ENCODE measurements at places on chromosomes 5 and 9.

GRCh38 chr5:136726506-136726905, 361.2 kb upstream of the TRPC7 start:
- DNase-seq: no peak

DNA sequence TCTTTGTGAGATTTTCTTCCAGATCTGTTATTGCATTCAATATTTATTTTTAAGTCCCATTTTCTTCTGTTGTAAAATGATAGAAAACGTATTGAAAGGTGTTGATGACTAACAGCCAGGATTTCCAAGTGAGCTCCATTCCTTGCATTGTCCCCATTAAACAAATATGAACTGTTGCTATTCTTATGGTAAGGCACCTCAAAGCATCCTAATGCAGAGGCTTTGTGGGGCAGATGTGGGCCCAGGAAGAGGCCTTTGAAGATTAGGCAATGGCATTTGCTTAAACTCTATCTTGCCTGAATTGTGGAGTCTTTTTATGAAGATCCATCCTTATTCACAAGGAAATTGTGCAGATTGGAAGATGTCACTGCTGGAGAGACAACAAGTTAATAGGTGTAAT, 38.9 kb downstream of the NTRK2 start:
- no peak for DNase-seq

DNA sequence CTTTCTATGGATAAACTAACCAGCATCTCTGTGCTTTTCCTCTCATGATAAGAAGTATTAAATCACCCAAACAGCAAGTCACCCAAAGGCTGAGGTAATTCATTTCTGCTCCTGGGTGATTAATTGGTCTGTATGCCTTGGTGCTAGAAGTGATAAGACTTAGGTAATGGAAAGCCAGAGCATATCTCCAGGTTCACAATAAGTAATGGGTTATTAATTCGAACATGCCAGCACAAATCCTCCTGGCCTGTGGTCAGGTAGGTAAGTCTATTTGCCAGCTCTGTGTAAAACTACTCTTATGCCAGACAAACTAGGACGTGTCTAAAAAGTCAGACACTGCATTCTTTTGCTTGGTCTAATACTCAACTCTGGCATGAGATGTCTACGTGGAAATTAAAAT, 11.2 kb upstream of the ENC1 start:
- no peak for DNase-seq

- DNase-seq: no peak
Measured at GRCh38 chr5:99817796-99818195, 717.4 kb upstream of the FAM174A start.

DNA sequence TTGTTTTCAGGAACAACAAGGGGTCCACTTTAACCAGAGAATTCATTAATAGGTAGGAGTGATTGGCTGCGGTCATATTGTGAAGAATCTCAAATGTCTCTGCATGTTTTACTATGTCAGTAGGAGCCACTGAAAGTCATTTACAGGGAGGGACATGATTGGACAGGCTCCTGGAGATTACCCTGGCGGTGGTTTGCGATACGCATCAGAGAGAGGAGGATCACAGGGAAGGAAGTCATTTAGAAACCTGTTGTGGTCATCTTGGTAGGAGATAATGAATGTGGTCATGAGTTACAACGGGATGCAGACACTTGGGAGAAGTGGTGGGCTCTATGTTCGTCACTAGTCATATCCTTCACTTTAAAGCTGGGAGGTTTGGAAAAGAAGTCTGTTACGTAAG, 262.8 kb downstream of the FAM114A2 start:
- no peak for DNase-seq

GRCh38 chr5:54453046-54453445, 2.5 kb upstream of the HSPB3 start:
- DNase-seq: no peak

DNA sequence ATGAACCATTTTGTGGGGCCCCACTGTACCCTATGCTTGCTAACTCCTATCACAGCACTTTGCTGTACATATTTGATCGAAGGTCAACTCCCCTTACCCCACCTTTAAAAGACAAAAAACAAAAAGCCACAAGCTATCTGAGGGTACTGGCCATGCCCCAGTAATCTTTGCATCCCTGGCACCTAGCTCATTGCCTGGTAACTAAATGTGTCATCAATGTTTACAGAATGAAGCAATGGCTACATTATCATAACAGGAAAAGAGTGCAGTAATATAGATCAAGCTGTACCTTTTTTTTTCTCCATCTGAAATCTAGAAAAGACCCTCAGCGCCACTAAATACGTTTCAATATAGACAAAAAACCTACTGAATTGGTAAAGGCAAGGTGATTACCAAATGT, 188.0 kb downstream of the ELAVL2 start:
- no peak for DNase-seq

- DNase-seq: no peak
Measured at GRCh38 chr5:154368041-154368800, 77.6 kb upstream of the SAP30L start.

GRCh38 chr5:2752821-2753439, 1.5 kb upstream of the IRX2 start:
- DNase-seq: no peak

- DNase-seq: no peak
Measured at GRCh38 chr5:153809166-153809565, 229.5 kb downstream of the FAM114A2 start.

GRCh38 chr9:30198463-30199309, 2185.8 kb upstream of the ACO1 start:
- DNase-seq: no peak

DNA sequence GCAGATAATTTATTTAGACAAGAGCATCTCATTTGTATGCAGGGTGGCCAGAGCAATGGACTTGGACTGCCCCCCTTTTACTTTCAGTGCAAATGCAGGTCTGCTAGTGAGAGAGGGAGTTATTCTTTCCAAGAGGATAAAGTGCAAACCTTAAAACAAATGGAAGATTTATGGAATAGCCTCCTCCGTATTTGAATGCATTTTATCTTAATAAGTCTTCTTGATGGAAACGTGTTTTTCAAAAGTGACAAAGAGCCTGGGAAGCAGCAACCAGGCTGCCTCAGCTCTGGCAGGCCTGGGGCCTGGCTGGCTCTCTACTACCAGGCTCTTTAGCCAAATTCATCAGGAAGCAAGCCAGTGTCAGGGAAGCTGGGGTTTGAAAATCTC, 6.8 kb downstream of the NR2F1 start:
- DNase-seq: no peak

DNA sequence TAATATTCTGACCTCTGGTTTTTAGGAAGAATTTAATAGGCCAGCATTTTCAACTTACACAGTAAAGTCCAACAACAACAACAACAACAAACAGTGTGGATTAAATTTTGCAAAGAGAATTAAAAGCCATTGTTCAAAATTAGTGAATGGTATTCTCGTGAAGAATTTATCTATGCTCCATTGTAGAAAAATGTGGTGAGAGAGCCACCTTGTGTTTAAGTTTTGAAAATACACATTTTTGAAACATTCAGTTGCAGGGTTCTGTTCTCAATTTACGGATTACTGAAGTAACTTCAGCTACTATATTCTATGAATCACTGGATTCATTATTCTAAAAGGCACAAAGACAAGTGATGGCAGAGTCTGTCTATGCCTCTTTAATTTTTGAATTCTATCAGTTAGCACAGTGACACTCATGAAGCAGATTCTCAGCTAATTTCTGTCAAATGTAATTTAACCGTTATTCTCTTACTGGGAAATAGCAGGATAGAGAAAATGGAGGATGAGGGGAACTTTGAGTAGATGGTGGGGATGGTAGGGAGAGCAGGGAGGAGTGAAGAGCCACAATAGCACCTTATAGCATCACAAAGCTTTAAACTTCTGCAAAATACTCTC, 11.0 kb downstream of the CCDC152 start:
- no peak for DNase-seq

GRCh38 chr5:91160714-91161285, 222.3 kb downstream of the ARRDC3 start:
- no peak for DNase-seq

- DNase-seq: no peak
Measured at GRCh38 chr9:134167530-134167931, 3.2 kb upstream of the RNU6ATAC start.

GRCh38 chr5:78889369-78890140, 95.6 kb downstream of the ARSB start:
- no peak for DNase-seq

GRCh38 chr9:108477529-108478006, 378.2 kb downstream of the ACTL7B start:
- no peak for DNase-seq

DNA sequence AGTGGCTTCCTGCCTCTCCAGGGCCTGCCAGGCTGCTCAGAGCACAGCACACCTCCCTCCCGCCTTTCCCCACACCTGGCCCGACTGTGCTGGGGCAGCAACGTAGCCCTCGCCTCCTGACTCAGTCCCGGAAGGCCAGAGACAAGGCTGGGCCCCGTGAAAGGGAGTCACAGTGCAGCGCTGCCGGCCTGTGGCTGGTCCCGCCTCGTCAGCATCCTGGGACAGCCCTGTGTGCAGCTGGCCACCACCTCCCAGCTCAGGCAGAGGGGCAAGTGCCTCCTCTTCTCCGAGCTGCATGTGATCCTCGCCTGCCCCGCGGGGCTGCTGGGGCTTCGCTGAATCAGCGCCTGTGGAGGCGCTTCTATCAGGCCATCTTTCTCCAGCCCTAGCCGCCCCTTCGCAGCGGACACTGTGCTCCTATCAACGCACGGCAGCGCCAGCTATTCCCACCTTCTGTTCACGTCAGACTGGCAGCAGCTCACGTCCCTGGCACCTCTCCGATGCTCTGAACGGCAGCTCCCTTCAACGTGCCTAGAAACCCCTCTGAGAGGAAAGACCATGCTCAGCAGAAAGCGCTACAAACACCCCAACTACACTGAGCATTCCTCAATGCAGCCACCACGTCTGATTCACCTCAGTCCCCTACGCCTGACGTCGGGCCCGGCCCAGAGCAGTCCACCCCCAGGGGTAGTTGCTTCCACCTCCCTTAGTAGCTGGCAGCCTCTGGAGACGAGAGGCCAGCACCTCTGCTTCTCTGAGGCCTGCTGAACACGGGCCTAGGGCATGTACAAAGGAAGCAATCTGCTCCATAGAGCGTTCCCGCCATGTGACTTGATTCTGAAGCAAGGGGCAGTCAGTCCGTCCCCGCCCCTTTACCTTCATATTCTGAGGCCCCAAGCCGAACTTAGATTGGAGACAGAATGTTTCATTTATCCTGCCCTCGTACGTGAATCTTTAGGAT, 78.8 kb downstream of the GPR21 start:
- no peak for DNase-seq

GRCh38 chr5:109408991-109409843, 557 bp downstream of the PJA2 start:
- DNase-seq: peak; percentile 63

DNA sequence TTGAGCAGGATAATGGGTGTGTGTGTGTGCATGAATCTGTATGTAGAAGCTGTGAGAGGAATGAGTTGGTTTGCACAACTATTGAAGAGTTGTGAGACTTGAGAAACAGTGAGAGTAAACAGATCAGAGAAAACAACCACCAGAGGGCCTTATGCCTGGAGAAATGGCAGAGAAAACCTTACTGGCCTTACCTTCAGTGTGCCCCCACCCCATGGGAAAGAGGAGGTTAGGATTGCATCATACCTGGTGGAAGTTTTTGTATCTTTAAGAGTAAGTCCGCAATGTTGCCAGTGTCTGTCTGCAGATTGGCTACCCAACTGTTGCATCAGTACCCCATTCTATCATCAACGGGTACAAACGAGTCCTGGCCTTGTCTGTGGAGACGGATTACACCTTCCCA, 1909.4 kb upstream of the WWC1 start:
- no peak for DNase-seq

DNA sequence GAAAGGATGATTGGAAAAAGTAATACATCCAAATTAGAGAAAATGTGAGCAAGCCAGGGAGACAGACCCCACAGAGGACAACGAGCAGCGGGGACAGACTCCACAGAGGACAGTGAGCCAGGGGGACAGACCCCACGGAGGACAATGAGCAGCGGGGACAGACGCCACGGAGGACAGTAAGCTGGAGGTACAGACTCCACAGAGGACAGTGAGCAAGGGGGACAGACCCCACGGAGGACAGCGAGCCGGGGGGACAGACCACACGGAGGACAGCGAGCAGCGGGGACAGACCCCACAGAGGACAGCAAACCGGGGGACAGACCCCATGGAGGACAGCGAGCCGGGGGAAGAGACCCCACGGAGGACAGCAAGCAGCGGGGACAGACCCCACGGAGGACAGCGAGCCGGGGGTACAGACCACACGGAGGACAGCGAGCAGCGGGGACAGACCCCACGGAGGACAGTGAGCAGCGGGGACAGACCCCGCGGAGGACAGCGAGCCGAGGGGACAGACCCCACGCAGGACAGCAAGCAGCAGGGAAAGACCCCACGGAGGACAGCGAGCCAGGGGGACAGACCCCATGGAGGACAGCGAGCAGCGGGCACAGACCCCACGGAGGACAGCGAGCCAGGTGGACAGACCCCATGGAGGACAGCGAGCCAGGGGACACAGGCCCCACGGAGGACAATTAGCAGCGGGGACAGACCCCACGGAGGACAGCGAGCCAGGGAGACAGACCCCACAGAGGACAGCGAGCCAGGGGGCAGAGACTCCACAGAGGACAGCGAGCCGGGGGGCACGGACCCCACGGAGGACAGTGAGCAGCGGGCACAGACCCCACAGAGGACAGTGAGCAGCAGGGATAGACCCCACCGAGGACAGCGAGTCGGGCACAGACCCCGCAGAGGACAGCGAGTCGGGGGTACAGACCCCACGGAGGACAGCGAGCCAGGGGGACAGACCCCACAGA, 1.9 kb upstream of the ZDHHC11 start:
- DNase-seq: no peak

DNA sequence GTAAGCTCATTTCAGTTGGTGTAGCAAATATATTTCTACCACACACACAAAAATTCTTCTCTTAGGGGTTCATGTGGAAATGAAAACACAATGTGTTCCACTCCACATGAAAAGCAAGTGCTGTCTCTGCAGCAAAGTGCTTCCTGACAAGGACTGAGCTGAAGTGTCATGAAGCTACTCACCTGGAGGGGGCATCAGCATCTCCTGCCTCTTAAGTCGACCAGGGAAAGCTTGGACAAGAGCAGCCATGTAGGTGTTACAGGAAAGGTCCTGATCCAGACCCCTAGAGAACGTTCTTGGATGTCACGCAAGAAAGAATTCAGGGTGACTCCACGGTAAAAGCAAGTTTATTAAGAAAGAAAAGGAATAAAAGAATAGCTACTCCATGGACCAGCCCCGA, 62.8 kb downstream of the SV2C start:
- no peak for DNase-seq

GRCh38 chr5:93161661-93162654, 419.1 kb downstream of the NR2F1-AS1 start:
- no peak for DNase-seq

DNA sequence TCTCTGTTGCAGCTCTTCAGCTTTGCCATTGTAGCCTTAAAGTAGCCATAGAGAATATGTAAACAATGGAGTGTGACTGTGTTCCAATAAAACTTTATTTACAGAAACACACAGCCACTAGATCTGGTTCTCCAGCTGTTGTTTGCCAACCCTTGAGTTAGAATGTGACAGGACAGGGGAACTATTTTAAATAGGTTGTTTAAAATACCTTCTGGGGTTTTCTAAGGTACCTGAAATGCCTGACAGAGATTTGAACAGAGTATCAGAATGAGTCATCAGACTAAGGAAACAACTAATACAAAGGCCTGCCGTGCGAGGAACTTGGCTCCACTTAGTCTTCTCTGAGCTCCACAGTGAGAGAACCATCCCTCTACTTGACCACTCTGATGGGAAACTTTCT, 85.4 kb downstream of the HSD17B4 start:
- DNase-seq: no peak
